Pericardium fibroblast (primary cell): ENCODE measurements at places on chromosomes 12 and 14. TPM values are rescaled to one million over a fixed set of nuclear protein-coding genes. Genes with fewer than 3 reads are reported as not detected.

ADCY4 gene
- total RNA-seq: 0.26 and 2.1 TPM in 2 replicates

OR11H7 gene
- not detected in 2 replicates for total RNA-seq

FOXG1 gene
- 0.17 TPM in 1 of 2 replicates, not detected in the other for total RNA-seq

RHEBL1 gene
- total RNA-seq: 0.09 and 0.47 TPM in 2 replicates

YARS2 gene
- total RNA-seq: 15.9 and 19.7 TPM in 2 replicates

CLEC9A gene
- not detected in 2 replicates for total RNA-seq

SMIM10L1 gene
- 6.4 and 6.7 TPM in 2 replicates for total RNA-seq
